ENCODE measurements at places on chromosomes 3 and 15.

- no peak for DNase-seq
These were observed 637.3 kb upstream of the GRM7 start for GRCh38 chr3:6223572-6223971.

GRCh38 chr3:89270201-89270600, 162.8 kb downstream of the EPHA3 start:
- DNase-seq = no peak

DNA sequence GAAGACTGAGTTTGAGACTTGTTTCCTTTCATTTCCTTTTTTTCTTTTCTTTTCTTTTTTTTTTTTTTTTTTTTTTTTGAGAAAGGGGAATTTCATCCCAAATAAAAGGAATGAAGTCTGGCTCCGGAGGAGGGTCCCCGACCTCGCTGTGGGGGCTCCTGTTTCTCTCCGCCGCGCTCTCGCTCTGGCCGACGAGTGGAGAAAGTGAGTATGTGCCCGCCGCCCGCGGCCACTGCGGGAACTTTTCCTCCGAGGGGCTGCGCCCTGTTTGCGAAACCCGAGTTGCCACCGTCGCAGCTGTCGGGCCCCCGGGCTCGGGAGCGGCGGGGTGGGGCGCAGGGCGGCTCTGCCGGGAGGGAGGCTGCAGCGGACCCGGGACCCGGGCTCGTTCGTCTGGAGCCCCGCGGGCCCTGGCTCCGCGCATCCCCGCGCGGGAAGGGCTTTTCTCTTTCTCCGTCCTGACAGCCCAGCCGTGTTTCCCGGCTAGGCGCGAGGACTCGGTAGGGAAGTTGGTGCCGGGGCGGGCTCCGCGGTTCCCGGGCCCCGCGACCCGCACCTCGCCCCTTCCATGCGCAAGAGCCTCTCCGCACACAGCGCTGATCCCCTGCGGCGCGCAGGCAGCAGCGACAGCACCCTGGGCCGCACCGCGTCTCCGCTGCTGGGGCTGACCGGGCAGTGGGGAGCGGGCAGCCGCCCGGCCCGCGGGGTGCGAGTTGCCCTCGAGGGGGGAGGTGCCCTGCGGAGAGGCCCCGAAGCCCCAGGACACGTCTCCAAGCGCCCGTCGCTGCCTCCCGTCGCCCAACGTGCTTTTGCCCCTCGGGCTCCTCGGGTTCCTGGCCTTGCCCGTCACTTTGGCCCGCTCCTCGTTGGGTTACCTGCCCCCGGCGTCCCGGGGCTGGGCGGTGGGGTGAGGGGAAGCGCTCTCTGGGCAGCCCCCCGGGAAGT, 1.4 kb downstream of the IGF1R start:
- DNase-seq = no peak

DNA sequence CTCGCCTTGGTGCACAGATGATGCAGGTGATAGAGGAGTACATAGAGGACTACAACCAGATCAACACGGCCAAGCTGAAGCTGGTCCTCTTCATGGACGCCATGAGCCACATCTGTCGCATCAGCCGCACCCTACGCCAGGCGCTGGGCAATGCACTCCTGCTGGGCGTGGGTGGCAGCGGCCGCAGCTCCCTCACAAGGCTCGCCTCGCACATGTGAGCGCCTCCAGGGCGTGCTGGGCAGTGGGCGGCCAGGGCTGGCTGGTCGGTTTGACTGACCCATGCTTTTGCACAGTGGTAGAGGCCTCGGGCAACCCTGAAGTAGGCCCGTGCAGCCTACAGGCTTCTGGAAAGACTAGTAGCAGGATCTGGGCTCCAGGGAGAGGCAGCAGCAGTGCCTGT, 63.3 kb downstream of the SEMA3G start:
- DNase-seq = no peak

All from NCI-H2107 (cell line).